Dermis microvascular lymphatic vessel endothelial cell (primary cell): ENCODE measurements at places on chromosomes 2 and 18.

- no peak for DNase-seq
Observed at GRCh38 chr2:84201158-84201557, 257.9 kb downstream of the SUCLG1 start.

DNA sequence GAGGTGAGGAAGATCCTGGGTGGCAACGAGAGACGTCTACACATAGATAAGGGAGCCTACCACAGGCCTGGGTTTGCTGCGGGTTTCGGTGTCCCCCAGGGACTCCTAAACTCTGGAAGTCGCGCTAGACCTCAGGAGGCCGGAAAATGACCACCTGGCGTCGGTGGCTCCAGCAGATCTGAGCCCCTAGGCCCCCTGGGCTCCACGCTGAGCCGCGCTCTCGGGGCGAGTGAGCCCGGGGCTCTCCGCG is 987 bp upstream of the DLX1 start:
- no peak for DNase-seq

DNA sequence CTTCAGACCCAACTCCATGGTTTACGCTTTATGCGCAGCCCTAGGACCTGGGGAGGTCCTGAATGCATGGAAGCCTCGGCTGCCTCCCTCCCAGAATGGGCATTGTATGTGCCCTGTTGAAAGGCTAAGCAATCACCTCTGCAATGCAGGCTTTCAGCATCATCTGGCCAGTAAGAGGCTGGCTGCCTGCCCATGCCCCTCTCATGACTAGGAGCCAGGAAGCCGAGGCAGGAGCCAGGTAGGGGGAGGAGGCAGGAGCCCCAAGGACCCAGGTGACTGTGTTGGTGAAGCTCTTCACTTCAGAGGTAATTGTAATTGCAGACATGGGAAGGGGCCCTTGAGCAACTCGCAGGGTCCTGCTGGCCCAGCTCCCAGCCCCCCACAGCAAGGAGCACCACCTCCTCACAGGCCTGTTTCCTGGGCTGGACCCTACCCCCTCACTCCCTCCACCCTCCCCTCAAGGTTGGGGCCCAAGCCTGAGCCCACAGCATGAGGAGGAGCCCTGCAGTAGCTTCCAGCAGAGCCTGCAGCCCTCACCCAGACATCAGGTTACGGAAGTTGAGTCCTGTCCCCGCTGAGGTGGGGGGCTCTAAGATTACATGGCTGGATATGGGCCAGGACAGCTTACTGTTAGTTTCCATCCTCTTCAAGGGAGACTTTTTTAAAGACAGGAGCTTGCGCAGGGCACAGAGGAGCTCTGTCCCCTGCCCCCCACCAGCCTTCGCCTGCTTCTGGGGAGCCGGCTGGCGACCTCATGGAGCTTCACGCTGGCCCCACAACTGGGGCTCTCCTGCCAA is 21.9 kb downstream of the CRACDL start:
- DNase-seq, result no peak

- DNase-seq, result no peak
Observed at GRCh38 chr2:216425008-216425787, 12.9 kb downstream of the SMARCAL1 start.

DNA sequence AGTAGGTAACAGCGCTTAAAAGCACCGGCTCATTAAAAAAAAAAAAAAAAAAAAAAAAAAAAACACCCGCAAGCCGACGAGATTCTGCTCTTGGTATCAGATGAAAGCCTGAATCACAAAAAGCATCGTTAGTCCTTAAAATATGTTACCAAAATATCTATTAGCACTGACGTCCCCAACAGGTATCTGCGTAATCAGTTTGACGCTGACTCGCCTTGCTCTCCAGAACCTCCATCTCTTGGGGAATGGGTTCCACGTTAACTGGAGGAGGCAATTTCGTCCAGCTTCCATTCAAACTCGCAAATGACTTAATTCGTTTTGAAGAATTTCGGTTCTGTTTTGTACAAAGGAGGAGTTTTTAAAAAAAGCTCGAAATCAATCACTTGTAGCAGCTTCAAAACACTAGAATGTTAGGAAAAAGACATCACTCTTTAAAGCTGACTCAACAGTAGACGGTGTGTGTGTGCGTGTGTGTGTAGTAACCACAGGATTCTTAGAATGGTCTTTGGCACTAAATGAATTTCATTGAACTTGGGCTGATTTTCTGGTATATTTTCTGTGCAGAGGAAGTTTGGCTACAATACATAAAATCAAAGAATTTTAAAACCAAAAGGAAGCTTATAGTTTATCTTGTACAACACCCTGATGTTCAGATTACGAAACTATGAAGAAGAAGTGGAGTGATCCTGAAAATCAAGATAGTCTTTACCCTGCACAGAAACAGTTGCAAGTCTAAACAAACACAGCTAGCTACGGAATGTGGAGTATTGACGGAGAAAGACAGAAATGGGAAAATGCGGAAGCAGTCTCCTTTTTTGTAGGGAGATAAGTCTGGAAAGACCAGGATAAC is 1.1 kb upstream of the PGAP1 start:
- no peak for DNase-seq

GRCh38 chr18:60746919-60747318 is 374.3 kb upstream of the MC4R start:
- DNase-seq, result peak; percentile 20

DNA sequence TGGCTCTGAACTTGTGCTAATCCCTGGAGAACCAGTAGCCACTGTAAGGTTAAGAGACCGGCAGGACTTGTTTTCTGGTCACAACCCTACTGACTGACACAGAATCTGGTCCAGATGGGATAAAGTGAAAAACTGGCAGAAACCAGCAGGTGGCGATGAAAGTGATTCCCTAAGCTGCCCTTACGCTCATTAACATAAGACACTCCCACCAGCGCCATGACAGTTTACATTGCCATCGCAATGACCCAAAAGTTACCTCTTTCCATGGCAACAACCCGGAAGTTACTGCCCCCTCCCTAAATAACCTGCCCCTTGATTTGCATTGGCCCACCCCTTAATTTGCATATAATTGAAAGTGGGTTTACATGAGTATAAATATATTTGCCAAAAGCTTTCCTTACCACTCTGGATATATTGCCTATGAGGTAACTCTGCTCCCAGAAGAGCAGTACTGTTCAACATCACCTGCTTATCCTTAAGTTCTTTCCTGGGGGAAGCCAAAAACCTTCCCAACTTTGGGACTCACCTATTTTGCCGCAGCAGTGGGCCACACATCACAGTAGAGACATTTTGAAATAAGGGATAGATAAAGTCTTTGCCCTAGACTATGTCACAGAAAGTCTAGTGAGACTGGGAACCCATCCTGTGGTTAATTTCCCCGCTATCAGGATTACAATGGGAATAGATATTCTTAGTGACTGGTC is 35.8 kb upstream of the AFF3 start:
- peak; percentile 70 for DNase-seq
